ENCODE measurements at places on chromosomes 5 and 9.

DNA sequence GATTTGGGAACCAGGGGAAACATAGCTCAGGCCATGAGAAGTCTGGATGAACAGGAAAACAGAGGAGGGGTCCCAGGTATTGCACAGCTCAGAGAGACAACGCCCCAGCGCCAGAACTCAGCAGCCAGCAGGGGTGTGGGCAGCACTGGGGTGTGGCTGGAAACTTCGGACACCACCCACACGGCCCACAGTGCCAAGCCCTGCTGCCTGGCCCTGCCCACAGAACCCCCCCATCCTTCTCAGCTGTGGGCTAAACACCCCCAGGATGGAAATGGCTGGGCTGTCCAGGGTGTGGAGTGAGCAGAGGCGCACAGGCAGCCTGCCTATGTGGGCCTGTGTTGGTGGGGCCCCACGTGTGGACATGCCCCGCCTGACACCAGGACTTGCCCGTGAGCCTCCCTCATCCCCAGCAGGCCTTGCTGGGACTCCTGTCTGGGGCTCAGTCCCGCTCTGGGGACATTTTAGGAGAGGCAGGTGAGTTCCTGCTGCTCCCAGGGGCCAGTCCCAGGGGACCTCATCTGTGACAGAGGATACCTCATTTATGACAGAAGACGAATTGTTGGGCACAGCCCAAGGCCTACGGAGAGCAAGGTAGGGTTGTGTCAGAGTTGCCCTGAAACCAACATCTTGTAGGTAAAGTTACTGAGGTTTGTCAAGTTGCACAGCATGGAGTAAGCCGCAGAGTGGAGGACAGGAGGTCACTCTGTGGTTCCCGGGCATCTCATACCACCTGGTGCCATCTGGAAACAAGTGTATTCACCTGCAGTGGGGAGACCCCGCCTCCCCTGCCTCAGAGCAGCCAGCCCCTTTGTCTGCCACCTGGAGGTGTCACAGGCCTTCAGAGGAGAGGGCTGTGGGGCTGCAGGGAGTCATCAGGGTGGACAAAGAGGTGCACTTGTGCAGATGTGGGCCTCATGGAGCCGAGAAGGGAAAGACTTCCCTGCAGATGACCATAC is 183.2 kb downstream of the AUH start:
- no peak for DNase-seq

DNA sequence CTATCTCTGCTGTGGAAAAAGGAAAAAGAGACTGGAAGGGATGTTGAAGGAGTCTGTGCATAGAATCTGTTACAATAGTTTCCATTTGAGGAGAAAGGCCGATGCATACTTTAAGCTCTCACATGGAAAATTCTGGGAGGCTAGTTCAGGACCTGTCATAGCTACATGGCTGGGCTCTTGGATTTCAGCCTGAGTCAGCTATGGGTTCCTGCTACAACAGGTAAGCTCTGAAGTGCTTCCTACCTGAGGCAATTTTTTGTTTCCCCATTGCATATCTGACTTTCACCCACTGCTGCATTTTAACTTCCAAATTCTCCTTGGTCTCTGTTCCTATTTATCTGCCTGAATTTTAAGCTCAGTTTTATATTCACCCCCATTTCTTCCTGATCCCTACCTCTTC is 310.7 kb downstream of the RAB3C start:
- DNase-seq, result no peak

- no peak for DNase-seq
Observed at GRCh38 chr9:89963280-89963679, 358.5 kb downstream of the GADD45G start.

GRCh38 chr9:81720450-81721086 is 31.2 kb upstream of the TLE1 start:
- no peak for DNase-seq

GRCh38 chr5:76544268-76544926 is 78.8 kb downstream of the F2RL2 start:
- no peak for DNase-seq

DNA sequence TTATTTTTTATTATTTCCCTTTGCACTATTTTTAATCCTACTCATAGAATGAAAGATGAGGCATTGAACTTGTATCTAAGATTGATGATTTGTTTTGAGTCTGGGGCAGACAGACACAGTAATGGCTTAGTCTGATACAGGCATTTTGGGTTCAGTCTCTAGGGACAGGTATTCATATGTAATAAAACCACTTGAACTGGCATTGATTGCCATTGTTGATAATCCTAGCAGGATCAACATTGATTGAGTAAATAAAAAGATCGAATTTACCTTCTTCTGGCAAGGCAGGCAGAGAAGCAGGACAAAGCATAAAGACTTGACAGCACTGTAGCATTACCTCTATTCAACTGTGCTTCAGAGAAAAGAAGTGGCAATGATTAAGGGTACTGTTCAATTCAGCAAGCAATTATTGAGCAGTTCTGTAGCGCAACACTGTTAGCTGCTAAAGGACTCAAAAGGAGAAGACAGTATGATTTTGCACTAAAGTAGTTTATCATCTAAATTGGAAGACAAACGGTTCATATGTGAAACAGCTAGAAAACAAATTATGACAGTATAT is 144.4 kb downstream of the COMMD10 start:
- no peak for DNase-seq

DNA sequence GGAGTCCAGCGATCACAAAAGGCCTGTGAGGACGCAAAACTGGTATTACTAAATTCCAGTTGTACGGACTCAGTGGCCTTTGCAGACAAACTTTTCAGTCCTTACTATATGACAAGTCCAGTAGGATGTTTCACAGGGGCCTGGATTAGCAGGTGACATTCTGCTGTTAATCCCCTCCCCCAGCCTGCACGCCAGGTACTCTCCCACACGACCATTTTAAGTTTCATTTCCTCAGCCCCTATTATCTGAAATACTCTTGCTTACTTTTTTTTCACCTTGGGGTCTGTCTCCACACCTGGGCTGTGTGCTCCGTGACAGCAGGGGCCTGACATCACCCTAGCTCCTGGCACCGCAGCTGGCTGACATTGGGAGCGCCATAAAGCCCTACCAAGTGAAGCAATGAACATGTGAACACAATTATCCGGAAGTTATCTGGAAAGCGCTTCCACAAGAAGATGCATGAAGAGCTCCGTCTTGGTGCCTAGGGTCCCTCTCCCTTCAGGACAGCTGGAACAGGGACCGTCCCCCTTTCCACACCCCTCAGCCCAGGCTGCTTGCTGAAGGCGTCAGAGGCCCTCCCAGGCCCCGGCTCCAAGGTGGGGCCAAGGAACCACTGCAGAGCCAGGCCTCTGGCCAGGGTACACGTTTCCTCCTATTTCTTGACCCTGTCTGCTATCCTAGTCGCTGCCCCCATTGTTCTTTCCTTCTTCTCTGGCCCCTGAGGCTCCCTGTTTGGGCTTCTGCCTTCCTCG is 39.7 kb upstream of the ZNF622 start:
- no peak for DNase-seq

DNA sequence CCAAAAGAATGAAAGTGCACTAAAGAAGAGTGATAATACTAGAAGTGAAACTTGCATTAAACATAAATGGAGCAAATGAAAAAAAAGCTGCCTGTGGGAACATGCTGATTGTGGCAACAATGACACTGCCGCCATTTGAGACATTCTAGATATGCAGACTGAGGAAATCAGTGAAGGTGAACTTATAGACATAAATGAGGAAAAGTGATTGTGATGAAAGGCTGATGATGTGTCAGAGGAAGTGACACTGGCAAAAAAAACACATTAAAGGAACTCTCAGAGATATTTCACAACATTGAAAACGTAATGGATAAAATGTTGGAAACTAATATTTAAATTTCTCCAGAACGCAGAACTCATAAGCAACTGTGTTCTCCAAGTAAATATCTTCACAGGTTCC is 1.2 kb downstream of the ERCC8 start:
- DNase-seq, result no peak

DNA sequence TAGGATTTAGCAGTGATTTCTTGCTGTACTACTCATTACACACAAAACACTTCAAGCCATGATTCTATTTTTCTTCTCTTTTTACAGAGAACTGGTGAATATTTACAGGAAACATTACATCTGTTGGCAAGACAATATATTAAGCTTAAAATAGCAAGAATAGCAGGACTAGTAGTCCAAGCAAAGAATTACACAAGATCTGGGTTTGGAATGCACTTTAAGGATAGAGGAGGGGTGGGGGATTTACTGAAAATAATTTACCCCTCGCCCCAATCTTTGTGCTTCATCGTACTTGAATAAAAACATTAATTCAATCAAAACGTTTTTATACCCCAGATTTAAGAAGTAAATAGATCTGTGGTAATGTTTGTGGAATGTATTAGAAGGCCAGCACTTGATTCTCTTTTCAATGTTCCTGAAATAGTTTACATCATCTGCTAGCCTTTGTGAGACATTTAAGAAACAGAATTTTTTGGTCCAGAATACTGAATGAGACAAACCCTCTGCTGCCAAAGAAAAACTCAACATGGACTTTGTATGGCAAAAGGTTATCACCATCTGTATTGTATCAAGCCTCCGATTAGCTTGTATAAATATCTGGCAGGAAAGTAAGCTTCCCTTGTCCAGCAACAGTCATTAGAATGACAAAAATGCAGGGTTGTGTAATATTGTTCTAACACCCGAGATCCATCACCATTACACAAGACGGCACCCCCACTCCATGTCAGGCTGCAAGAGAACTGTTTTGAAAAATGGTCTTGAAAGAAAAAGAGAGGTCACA is 23.8 kb downstream of the SVEP1 start:
- no peak for DNase-seq

- peak; percentile 64 for DNase-seq
Observed at GRCh38 chr9:93450945-93451815, at the start of gene FAM120A. Gene FAM120A, plus strand, starts transcription at chr9:93451685. Its CDS starts 231 bp downstream, at chr9:93451916.

GRCh38 chr9:37531699-37532098 is 44.5 kb downstream of the FBXO10 start:
- DNase-seq, result no peak

DNA sequence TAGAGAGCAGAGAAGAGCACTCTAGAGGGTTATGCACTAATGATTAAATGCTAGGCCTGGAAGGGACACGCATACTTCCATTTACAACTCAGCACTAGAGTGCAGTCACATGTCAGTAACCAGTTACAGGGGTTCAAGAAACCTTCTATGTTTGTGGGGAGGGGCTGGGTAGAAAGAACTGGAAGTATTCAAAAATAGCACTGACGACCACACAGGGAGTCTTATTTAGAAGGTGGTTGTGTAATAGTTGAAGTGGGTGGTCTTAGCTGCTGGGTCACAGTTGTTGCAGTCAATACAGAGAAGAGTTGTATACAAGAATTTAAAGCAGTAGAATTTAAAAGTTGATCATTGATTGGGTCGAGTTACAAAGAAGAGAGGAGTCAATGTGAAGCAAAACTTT is 15.4 kb downstream of the AOPEP start:
- no peak for DNase-seq

DNA sequence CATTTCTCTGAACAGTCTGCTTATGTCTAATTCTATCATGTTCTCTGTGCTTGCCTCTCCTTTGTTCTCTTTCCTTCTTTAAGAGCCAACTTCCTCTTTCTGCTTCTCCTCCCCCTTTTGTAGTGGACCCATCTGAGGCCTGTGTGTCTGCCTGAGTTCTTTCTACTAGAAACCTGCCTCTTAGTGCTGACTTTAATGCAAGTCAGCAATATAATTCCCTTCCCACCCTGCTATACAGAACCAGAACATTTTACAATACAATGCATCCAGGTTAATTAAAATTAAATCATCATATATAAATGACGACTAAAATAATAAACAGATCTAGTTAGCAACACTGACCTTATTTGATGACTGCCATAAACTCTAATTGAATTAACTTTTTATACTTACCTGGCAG is 82.6 kb upstream of the GAS1 start:
- no peak for DNase-seq

GRCh38 chr5:34731435-34732232 is 75.5 kb downstream of the RAI14 start:
- DNase-seq, result no peak

DNA sequence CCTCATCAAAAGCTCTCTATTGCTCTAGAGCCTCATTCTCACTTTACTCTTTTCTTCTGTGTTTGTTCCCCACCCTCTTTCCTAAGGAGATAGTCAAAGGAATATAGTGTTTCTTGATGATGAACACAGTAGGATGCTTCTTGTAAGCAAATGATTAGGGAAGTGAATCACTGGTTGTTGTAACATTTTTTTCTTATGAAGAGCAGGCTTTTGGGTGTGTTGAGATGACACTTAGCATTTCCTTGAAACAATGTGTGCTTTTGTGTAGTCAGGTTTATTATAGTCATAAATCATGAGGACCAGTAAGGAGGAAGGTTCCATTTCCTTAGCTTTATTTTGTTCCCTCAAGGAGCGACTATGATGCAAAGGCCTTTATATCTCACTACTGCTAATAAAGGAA is 1991.3 kb upstream of the C9orf72 start:
- no peak for DNase-seq
